ENCODE measurements at places on chromosomes 7 and 10.

GRCh38 chr10:20622531-20623211, 274.4 kb downstream of the NEBL start:
- DNase-seq, result no peak

GRCh38 chr10:129275886-129276285, 191.2 kb upstream of the MGMT start:
- no peak for DNase-seq

DNA sequence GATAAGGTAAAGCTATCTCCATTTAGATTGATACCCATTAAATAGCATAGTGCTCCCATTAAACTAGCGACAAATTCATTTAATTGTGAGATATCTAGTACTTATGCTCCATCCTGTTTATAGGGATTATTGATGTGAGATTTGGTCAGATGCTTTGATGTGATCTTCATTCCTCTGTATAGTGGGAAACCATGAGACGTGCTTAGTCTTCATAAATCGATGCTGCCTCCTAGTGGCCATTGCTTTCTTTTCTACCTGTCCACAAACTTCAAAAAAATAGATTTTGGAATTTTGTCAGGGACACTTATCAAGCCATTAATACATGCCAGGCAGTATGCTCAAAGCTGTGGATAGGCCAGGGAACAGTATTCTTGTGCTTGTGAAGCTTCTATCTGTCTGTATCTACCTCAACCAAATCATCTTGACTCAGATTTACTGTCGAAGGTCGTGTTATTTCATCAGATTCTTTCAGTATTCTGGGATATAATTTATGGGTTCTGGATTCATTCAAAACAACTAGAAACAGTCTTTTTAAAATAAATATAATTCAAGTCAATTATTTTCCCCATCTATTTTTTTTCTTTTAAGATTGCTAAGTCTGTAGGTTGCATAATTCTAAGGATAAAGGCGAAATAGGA, 12.0 kb downstream of the LSM8 start:
- no peak for DNase-seq

DNA sequence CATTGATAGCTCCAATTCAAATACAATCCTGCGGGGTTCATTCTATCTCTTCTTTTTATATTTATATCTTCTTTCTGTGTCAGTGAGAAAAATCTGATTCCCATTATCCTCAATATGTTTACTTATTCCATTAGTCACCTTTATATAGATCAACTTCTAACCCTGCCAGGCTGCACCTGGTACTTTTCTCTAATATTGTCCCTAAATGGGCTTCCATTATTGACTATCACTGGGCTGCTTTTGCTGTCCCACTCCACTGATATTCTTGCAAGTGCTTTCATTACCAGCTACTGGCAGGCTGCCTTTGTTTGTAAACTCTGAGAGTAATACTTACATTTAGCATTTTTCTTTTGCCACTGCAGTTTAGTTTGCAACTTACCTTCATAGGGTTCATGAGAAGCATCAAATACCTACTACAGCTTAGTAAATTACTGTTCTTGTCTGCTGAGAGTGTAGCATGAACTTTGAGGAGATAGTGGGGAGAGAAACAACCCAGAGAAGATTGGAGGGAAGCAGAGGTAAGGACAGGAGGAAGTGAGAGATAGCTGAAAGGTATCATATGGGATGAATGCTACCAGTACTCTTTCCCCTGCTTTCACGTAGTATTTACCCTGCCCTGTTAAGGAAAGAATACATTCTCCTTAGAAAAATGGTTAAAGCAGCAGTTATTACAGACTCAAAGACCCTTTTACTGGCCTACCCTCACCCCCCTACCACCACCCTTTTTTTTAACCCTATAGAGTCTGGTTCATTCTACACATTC, 119.1 kb downstream of the PHTF2 start:
- no peak for DNase-seq

- no peak for DNase-seq
Measured at GRCh38 chr10:104925232-104925851, 284.3 kb downstream of the SORCS3 start.

GRCh38 chr7:26919906-26920493, 55.6 kb upstream of the SKAP2 start:
- no peak for DNase-seq

GRCh38 chr10:34626158-34626880, 188.8 kb downstream of the PARD3 start:
- no peak for DNase-seq

DNA sequence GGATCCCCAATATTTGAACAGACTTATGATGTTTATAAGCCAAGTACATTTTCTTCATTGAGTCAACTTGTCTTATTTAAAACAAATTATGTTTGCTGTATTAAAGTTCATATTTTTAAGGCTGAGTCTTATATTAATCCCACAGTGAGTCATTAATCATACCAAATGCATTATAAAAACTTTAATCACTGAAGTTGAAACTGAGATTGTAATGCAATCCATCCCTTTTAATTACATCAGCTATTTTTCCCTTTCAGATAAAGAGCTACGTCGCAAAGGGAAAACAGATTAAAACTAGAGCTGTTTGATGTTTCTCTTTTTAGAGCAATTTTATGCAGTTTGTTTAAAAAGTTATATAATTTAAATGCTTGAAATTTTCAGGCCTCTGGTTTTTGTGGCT, 183.0 kb downstream of the ARID5B start:
- DNase-seq, result no peak

GRCh38 chr10:61750943-61751471, 88.3 kb downstream of the CABCOCO1 start:
- DNase-seq, result peak; percentile 43

GRCh38 chr10:67936416-67936815, 52.0 kb downstream of the SIRT1 start:
- DNase-seq, result no peak

GRCh38 chr7:2627258-2628129, 4.3 kb upstream of the TTYH3 start:
- no peak for DNase-seq

- DNase-seq, result no peak
Measured at GRCh38 chr7:22481726-22482125, 18.3 kb downstream of the STEAP1B start.

- no peak for DNase-seq
Measured at GRCh38 chr7:4792537-4793126, 17.2 kb downstream of the AP5Z1 start.

- DNase-seq, result no peak
Measured at GRCh38 chr10:36638462-36639155, 486.8 kb upstream of the ANKRD30A start.

DNA sequence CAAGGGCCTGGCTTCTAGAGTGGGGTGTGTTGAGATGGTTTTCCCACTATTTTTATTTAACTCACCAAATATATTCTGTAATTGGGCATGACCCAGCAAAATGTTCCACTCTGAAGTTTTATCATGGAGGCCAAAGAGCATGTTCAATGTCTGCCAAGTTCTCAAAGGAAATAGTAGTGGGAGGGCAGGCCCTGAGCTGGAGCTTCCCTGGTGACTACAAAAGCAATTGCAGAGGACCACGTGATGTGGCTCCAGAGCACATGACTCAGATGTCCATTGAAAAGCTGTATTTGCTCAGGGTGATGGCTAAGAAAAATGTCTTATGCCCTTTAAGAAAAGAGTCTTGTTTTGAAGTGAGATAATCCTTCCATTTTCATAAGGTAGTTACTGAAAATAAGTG, 1024.8 kb downstream of the LRMDA start:
- DNase-seq, result no peak

DNA sequence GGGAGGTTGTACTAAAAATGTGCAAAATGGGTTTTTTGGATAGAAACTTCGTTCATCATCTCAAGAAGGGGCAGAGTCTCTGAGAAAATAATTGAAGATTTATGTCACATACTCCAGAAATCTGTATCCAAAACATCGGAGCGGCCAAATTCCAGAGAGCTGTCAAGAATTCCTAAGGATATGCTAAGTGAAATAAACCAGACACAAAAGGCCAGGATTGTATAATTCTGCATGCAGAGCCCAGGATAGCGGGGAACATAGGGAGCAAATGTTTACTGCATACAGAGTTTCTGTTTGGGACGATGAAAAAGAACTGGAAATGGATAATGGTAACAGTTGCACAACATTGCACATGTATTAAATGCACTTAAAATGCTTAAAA, 224.2 kb upstream of the AUTS2 start:
- no peak for DNase-seq

- no peak for DNase-seq
Measured at GRCh38 chr10:126502441-126502840, 114.2 kb upstream of the ADAM12 start.

GRCh38 chr7:131767591-131767990, 211.2 kb upstream of the PODXL start:
- no peak for DNase-seq

- DNase-seq, result no peak
Measured at GRCh38 chr7:116339564-116339963, 129.2 kb downstream of the TES start.
